ENCODE measurements at places on chromosomes 1 and 21.

GRCh38 chr1:244212797-244213475 lies 161.9 kb downstream of the ZBTB18 start:
- DNase-seq: no peak

DNA sequence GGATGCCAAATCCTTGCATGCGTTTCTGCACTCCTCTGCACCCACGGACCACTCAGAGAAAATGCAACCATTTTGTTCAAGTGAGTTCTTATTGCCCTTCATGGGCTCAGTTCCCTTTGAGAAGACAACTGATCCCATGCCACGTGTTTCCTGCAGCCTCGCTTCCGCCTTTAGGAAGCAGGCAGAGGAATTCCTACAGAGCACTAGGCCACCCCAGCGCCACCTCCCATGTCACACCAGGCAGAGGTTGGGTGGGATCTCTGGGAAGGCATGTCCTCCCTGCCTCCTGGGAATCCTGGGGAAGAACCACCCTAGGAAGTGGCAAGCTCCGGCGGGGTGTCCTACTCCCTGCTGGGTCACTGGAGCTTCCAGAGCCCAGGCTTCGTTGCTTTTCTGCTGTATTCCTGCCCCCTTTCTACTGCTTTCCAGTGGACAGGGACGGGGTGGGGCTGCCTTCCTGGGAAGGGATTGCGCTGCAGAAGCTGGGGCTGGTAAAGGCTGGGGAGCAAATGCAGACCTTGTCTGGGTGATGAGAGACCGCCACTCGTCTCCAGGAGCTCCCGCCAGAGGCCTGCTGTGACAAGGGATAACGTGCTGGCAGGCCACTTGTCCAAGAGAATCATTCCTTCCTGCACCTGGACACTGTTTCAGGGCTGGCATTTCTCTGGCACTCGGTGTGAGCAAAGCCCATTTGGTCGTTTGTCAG lies 478.2 kb upstream of the VAMP3 start:
- no peak for DNase-seq

DNA sequence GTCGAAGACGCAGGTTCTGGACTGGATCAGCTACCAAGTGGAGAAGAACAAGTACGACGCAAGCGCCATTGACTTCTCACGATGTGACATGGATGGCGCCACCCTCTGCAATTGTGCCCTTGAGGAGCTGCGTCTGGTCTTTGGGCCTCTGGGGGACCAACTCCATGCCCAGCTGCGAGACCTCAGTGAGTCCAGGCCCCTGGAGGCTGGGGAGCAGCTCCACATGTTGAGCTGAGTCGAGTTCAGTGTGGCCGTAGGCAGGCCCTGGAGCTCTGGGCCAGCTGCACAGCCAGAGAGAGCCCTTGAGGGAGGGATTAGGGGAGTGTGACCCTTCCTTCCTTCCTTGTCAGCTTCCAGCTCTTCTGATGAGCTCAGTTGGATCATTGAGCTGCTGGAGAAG lies 1.6 kb downstream of the ELF3 start:
- DNase-seq: no peak

GRCh38 chr1:64546013-64546412 lies 76.1 kb downstream of the CACHD1 start:
- DNase-seq: no peak

GRCh38 chr1:174963529-174964125 lies 36.1 kb upstream of the CACYBP start:
- no peak for DNase-seq

GRCh38 chr21:24899138-24899537 lies 708.1 kb downstream of the MRPL39 start:
- no peak for DNase-seq

- no peak for DNase-seq
These were observed 358.2 kb downstream of the RPS6KC1 start for GRCh38 chr1:213409208-213409631.

- no peak for DNase-seq
These were observed 51.7 kb downstream of the PCNT start for GRCh38 chr21:46375560-46376230.

DNA sequence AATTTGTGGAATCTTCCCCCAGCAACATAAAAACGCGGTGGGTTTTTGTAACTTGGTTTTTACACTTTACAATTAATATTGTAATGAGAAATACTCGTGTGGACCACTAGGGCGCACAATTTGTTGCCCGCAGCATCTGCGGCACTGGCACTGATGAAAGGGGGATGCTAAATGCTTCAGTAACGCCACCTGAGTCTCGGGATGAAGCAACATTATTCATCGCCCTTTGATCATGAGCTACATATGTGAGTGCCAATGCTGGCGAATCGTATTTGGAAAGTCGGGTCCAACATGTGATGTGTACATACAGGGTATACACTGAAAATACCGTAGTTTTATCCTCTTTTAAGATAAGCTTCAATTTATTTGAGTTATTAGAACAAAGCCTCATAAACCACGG lies 34.2 kb upstream of the COX20 start:
- DNase-seq: peak; percentile 21

DNA sequence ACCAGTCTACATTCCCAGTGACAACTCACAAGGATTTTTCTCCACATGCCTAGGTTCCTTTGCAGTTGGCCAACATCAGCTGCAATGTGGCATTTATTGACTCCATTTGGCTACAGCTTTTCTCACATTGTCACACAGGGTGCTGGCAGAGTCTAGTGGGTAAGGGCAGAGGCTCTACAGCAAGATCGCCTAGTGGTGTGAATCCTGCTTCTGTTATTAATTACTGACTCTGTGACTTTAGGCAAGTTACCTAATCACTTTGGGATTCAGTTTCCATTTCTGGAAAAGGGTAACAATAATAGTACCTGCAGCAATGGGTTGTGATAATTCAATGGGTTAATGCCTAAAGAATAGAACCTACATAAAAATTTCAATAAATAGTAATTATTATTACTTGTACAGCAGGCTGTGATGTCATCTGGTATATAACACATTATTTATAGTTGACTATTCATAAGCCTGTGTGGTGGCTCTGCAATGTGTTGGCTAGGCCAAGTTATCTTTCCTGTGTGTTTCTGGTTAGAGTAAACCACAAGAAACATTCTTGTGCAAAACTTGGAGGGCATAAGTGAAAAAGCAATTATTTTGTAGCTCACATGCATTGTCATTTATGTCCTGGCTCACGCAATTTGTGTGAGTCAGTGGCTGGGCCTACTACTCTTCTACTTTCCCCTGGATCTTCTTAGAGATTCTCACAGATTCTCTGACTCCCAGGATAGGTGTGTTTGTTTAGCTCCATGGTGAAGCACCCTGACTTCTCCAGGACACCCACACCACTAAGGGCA lies 59.5 kb downstream of the PTGS2 start:
- DNase-seq: no peak

GRCh38 chr1:160706526-160707235 lies 4.9 kb downstream of the CD48 start:
- DNase-seq: no peak

DNA sequence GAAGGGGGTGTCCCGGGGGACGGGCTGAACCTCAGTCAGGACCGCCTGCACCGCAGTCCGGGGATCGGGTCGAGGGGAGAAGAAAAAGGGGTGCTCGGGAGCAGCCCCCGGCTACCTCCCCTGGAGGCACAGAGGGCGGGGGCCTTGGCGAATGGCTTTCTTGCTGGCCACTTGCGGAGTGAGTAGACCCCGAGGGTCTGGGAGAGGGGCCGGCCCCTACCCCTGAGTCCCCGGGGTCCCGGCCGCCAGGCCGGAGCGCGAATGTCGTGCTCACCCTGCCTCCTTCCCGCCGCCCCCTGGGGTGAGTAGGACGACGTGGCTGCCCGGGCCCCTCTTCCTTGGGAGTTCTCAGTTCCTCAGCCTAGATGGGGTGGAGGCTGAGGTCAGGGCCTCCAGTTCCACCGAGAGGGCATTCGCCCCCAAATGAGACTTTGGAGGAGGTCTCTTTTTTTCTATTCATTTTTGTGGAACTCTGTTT lies 113.0 kb downstream of the OSBPL9 start:
- DNase-seq: no peak

DNA sequence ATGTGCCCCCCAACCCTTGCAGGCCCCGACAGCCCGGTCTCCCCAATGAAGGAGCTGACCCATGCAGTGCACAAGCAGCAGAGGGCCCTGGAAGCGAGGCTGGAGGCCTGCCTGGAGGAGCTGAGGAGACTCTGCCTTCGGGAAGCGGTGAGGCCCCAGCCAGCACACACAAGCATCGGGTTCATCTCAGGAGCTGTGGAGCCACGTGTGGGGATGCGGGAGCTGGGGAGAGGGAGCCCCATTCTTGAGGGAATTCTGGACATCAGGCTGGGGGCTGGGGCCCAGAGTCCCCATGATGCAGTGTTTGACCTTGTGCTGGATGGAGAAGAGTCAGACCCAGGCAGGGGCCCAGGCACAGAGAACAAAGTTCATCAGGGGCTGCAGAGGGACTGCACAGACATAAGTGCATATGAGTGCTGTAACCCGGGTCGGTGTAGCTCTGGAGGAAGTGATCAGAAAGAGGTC lies 4.8 kb downstream of the INAVA start:
- no peak for DNase-seq

DNA sequence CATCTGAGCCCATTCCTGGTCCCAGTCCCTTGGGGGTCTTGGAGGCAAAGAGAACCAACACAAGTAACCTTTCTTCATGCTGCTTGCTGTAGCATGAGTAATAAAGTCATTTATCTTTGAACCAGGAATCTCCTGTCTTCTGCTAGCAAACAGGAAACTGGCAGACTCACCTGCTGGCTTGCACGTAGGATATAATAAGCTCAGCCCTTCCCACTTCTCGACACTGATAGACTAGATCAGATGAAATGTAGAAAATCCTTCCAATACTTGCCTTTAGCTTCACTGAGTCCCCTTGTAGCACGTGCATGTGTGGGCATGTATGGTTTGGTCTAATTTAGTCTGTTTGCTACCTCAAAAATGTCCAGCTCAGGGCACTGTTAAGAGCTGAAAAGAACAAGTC lies 6.5 kb upstream of the TFF2 start:
- DNase-seq: no peak

- no peak for DNase-seq
These were observed 196.1 kb upstream of the FGGY start for GRCh38 chr1:59100708-59101374.

DNA sequence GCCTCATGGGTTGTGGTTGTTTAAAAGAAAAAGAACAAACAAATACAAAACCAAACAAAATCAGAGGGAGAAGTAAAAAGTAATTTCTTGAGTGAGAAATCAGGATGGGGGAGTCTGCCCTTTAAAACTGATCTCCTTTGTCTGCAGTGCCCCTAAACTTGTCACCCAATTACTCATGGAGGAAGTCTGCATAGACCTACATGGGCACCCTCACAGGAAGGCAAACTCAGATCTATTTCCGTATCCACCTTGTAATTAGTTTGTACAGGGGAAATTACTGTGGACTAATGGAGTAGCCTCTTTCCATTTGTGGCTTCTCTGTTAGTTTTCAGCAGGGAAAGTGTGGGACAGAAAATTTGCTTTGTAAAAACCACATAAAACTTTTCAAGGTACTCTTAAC lies 600.4 kb downstream of the ADGRL2 start:
- no peak for DNase-seq

DNA sequence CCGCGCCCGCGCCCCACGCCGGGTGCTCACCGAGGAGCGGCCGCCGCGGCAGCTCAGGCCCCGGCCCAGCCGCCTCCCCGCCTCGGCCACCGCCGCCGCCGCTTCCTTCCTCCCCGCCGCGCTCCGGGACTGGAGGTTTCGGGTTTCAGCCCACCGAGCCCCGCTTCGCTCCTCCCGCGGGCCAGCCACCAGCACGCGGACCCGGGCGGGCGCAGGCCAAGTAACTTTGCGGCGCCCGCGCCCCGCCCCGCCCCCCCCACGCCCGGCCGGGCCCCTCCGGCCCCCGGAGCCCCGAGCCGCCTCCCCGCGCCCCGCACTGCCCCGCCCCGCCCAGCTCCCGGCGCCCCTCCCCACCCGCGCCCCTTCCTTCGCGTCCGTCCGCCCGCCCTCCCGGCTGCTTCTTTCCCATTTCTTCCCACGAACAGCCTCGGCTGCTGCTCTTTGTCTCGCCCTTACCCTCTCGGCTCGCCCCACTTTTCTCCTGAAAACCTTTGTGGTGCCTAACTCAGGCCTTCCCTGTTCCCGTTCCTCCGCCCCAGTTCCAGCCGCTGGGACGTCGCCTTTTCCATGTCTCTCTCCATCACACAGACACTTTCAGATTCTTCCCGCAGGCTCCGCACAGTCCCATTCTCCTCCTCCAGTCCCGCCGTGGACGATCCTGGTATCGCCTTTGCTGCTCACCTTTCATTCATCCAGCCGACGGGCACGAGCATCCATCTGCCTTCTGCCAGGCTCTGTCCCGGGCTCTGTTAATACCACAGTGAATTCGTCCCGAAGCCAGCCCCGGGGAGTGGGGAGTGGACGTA lies at the start of gene GPR161:
TSS of gene GPR161 (minus strand) at position 222 of the 806 bp plus-strand sequence. CDS start 32,080 bp downstream, outside the sequence.
- no peak for DNase-seq

GRCh38 chr21:46322351-46323226 lies 1.1 kb downstream of the C21orf58 start:
- DNase-seq: no peak

DNA sequence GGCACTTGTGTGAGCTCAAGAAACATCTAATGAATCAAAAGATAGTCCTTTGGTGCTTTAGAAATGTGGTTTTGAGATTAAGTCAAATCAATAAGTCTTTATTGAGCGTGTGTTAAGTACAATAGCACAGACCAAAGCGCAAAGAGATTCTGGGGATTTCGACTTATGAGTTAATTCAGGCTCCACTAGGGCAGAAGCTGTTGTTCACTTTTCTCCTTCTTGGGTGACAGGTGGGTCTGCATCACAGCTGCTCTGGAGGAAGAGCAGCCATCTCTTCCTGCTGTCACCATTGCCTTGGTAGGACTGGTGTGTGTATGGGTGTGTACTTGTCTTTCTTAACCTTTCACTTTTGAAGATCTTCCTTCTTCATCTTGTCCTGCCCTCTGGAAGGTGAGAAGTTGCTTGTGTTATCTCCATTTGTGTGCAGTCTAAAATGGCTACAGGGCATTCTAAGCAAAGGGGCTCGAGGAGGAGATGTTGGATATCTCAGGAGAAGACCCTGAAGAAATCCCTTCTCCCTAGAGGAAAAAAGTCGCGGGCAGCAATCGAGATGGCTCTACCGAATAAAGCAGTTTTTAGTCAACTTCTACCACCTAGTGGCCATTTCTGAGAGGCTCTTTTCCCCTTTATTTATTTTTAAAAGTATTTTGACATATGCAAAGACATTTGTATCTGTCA lies 22.9 kb upstream of the DISC1 start:
- no peak for DNase-seq

DNA sequence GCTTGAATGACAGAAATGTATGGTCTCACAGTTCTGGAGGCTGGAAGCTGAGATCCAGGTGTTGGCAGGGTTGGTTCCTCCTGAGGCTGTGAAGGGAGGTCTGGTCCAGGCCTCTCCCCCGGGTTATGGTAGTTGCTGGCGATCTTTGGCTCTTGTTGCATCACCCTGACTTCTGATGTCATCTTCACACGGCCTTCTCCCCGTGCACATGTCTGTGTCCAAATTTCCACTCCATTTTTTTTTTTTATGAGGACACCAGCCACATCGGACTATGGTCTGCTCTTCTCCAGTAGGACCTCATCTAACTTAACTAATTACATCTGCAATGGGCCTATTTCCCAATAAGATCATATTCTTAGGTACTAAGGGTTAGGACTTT lies 232.2 kb downstream of the KCNJ6 start:
- DNase-seq: no peak

GRCh38 chr1:188652678-188653077 lies 1823.9 kb downstream of the PLA2G4A start:
- DNase-seq: no peak
